ENCODE measurements at places on chromosomes 1 and 21. TPM values are rescaled to one million over a fixed set of nuclear protein-coding genes. Genes with fewer than 3 reads are reported as not detected.

DNA sequence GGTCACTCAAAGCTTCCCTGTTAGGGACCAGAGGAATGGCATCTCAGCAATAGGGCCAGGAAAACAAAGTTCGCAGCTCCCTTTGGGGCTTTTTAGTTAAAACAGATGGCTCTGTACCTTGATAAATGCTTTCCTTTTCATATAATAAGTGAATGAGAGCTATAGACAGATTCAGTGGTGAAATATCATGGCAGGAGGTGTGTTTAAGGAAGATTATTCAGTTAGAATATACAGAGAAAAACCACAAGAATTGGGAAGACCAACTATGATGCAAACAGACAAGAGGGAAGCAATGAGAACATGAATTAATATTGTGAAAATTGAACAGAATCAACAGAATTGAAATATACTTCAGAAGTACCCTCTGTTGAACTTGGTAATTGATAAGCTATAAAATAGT, 379.4 kb downstream of the PLPP3 start:
- H3K27me3 ChIP-seq = peaks cover 5% of the 10 kb centered on the region
- no peak for DNase-seq
- H3K4me3 ChIP-seq = no peak overlapping the region
- H3K4me1 ChIP-seq = no peaks in the 10 kb centered on the region
- H3K27ac ChIP-seq = no peak overlapping the region

DNA sequence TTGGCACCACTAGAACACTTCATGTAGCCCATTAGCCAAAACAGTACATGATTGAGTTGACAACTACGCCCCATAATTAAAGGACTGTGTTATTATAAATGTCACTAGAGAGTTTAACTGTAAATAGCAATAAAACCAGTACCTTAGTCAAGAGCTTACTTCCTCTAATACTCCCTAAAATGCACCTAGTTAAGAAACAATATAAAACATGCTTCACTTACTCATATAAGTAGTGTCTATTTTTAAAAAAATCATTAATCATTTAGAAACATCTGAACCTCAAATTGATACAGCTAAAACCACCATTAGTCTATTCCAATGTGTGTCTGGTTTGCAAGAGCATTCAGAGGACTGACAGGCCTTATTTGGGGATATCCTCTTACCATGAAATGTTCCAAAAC, 25.3 kb downstream of the PTP4A2 start:
- H3K4me3 ChIP-seq = no peak overlapping the region
- peak overlapping the region; percentile 74 for H3K27ac ChIP-seq
- no peaks in the 10 kb centered on the region for H3K27me3 ChIP-seq
- peaks cover 57% of the 10 kb centered on the region for H3K36me3 ChIP-seq

The PTPN22 gene
- total RNA-seq = 43.9 TPM

GRCh38 chr1:162011337-162012012, 12.2 kb downstream of the OLFML2B start:
- no peak for DNase-seq
- no peaks in the 10 kb centered on the region for H3K27me3 ChIP-seq
- no peak overlapping the region for H3K4me3 ChIP-seq
- H3K27ac ChIP-seq = no peak overlapping the region
- peaks cover 2% of the 10 kb centered on the region for H3K36me3 ChIP-seq

DNA sequence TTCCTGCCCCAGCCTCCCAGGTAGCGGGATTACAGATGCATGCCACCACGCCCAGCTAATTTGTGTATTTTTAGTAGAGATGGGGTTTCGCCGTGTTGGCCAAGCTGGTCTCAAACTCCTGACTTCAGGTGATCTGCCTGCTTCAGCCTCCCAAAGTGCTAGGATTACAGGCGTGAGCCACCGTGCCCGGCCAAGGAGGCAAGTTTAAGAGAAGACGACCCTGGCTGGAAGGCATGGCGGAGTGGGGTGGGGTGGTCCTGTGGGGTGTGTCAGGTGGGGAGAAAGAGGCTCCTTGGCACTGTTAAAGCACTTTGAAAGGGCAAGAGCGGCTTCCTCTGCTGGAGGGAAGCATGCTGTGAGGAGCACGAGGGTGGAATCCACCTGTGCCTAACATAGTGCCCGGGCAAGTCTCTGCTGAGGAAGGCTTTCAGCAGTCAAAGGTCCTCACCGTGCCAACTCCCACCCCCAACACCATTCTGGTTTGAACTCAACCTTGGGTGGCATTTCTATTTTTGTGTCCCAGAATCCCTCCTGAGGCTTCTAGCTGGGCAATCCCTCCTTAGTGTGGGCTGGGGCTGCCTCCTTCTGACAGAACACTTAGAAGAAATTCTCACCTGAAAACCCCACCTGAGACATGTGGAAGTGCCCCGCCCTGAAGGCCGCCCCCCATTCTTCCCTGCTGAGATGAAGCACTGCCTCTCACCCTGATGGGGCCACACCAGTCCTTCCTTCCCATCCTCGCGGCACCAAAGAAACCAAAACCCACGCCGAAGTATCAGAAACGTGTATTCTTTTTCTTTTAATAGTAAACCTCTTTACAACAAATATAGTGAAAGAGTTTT, 37.4 kb downstream of the MEF2D start:
- no peak overlapping the region for H3K27ac ChIP-seq
- no peaks in the 10 kb centered on the region for H3K27me3 ChIP-seq
- no peak overlapping the region for H3K4me3 ChIP-seq
- DNase-seq = no peak
- peaks cover 8% of the 10 kb centered on the region for H3K36me3 ChIP-seq
- H3K4me1 ChIP-seq = peaks cover 2% of the 10 kb centered on the region

DNA sequence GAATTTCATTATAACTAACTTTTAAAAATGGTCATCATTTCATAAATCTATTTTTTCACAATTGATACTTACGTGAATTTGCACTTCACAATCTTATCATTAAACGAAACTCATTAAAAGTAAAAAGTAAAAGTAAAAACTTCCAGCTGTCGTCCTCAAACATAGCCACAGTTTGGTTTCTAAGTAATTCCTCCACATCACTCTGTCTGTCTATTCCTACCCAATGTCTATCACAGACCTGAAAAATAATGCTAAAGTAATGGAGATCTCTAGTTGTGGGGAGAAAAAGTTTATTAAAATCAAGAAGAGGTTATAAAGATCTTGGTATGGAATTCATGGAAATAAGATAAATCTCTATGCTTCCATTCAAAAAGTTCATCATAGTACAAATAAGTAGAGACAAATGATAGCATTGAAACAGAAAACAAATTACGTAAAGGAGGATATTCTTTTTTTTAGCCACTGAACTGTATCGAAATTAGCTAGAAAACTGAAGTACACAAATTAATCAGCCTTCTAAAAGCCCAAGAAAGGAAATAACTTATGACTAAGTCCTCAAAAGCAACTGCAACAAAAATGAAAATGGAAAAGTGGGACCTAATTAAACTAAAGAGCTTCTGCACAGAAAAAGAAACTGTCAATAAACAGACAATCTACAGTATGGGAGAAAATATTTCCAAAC, 148.6 kb downstream of the TIAM1 start:
- H3K4me3 ChIP-seq = peak overlapping the region; percentile 36
- H3K4me1 ChIP-seq = peaks cover 74% of the 10 kb centered on the region
- H3K27ac ChIP-seq = peak overlapping the region; percentile 76
- no peaks in the 10 kb centered on the region for H3K27me3 ChIP-seq

GRCh38 chr1:168498159-168498631, 45.6 kb downstream of the XCL2 start:
- H3K4me1 ChIP-seq = peaks cover 21% of the 10 kb centered on the region
- H3K36me3 ChIP-seq = no peaks in the 10 kb centered on the region
- no peak overlapping the region for H3K27ac ChIP-seq
- no peaks in the 10 kb centered on the region for H3K27me3 ChIP-seq

- no peaks in the 10 kb centered on the region for H3K36me3 ChIP-seq
- no peak overlapping the region for H3K4me3 ChIP-seq
- H3K27me3 ChIP-seq = no peaks in the 10 kb centered on the region
- peak; percentile 92 for DNase-seq
- H3K4me1 ChIP-seq = peaks cover 15% of the 10 kb centered on the region
- no peak overlapping the region for H3K27ac ChIP-seq
Measured at GRCh38 chr21:43646550-43647260, 12.6 kb downstream of the HSF2BP start.

DNA sequence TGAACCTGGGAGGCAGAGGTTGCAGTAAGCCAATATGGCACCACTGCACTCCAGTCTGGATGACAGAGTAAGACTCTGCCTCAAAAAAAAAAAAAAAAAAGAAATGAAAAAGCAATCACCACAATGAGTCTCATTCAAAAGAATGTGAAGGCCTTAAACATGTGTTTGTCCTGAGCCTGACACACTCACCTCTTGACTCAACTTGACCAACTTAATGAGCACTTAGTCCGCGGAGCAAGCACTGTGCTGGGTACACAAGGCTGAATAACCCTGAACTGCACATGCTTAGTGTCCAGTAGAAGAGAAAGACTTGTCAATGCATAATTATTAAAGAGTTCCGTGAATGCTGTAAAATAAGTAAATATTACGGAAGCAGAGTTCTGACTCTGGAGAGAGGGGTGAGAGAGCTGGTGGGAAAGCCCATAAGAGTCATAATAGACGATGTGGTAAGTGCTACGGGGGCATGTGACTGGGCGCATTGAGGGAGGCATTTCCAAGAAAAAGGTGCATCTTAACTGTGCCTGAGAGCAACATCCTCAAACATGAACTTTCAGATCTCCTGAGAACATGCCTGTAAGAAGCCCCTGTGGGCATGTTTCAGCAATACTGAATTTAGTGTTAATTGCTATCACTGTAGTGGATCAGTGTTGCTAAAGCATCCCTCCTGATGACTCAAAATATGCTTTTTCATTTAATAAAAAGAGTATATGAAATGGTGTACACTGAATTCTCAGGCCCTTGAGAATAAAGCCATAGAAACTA, 27.2 kb downstream of the MCOLN2 start:
- peaks cover 2% of the 10 kb centered on the region for H3K36me3 ChIP-seq
- H3K27me3 ChIP-seq = no peaks in the 10 kb centered on the region
- H3K4me1 ChIP-seq = peaks cover 17% of the 10 kb centered on the region
- no peak overlapping the region for H3K4me3 ChIP-seq
- no peak overlapping the region for H3K27ac ChIP-seq

GRCh38 chr1:197096137-197096536, 29.1 kb upstream of the F13B start:
- no peak for DNase-seq
- H3K27me3 ChIP-seq = no peaks in the 10 kb centered on the region
- no peak overlapping the region for H3K4me3 ChIP-seq
- no peak overlapping the region for H3K27ac ChIP-seq
- peaks cover 7% of the 10 kb centered on the region for H3K4me1 ChIP-seq

The CLDN14 gene
- total RNA-seq = not detected

Measured in activated naive CD4-positive, alpha-beta T cell treated with anti-CD3 and anti-CD28 coated beads for 36 hours (primary cell).